ENCODE measurements at places on chromosomes 5 and 9.

- DNase-seq = no peak
These were observed 3.5 kb upstream of the NEK6 start for GRCh38 chr9:124254261-124254682.

DNA sequence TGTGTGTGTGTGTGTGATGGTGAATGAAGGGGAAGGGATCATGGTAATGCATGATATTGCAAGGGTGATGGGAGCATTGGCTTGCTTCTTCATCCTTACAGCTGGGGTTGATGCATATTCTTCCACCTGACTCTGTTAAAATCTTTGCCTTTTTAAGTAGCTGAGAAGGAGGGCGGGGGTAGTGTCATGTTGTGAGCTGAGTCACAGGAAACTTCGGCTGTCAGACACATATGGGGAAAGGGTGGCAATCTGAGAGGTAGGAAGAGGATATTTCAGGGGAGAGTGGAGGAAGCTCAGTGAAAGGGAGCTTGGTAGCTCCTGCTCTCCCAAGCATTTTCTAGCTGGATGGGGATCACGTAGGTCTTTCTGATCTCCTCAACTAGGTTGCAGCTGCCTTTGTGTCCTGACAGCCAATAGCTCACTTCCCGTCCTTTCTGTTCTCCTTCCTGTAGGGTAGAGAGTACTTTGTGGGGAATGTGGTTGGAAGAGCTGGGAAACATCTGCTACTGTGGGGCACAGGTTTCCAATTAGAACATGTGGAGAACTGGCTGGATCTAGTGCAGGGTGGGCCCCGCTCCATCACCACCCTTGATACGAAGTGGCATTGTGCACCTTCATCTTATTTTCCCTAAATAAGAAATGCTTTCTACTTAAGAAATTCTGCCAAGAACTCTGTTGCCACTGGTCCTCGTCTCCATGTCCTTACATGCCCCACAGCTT is 18.1 kb upstream of the CLK4 start:
- DNase-seq = no peak

DNA sequence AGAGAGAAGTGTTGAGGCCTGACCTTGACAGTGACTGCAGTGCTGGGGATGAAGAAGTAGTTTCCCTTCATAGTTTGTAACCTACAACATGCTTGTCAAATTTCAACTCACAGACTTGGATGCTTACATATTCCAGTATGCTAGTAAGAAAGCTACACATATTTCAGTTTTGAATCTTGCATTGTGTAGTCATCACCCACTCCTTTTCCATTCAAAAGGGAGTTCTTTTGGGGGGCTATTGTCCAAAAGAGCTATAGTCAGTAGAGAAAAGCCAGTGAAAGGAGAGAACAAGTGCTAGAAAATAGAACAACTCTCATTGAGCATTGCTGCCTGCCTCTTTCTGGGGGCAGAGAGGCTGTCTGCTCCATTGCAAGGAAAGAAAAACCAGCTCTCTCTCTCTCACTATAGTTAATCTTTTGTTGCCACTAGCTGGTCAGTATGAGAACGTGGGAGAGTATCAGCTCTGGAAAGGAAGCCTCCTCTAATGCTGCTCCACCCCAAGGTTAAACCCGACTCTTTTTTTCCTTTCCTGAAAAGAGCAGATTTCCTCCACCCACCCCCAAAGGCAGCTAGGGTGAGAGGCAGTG is 7.3 kb downstream of the ASTN2 start:
- no peak for DNase-seq

- no peak for DNase-seq
These were observed 379.9 kb upstream of the ACO1 start for GRCh38 chr9:32004431-32005076.

DNA sequence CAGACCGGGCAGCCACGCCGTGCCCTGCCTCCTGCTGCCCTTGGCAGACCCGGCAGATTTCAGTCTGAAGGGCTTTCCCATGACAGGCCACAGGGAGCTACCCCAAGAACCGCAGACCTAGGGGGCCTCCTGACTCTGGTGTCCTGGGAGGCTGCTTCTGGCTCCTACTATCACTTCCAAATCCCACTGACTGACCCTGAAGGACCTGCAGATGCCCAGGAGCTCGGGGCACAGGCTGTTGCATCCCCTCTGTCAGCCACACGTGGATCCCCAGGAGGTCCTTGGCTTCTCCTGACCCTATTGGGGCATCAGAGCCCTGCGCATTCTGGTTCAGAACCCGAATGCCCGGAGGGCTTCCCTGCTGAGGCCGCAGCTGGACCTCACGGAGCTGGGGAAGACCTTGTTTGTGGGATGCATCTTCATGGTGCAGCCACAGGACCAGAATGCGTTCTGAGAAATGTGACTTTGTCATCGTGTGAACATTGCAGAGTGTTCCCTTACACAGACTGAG is 81.3 kb upstream of the IRX4 start:
- no peak for DNase-seq

- DNase-seq = no peak
These were observed 16.1 kb upstream of the TMED7 start for GRCh38 chr5:115641948-115642347.

DNA sequence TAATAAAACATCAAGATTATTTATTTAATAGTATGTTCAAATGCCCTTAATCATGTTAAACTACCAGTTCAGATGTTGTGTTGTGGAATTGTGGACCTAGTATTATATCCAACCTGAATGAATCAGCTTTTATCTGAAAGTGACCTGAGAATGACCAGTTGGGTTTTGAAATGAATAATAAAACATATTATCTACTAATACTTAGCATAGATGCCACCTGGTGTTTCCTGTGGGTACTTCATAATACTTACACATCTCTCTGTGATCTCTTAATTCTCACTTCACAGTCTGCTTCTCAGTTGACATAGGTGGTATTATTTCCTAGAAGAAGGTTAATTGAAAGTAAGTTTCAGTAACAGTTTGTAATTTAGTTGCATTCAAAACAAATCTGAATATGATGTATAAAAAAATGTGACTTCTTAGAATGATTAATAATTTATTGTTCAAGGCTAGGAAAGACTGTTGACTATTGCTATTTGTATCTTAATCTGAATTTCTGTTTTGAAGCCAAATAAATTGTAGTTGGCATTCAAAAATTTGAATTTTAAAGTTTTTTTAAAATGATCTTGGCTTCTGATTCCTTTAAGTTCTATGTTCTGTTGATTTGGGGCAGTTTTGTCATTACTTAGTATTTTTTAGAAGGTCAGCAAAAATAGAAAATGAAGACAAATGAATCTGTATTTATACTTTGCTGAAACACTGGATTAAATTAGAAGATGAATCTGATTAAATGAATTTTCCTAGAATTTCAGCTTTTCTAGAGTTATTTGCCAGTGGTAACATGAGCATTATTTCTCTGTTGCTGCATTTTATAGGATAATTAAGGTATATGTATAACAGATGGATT is 48.2 kb downstream of the KIF2A start:
- peak; percentile 74 for DNase-seq

DNA sequence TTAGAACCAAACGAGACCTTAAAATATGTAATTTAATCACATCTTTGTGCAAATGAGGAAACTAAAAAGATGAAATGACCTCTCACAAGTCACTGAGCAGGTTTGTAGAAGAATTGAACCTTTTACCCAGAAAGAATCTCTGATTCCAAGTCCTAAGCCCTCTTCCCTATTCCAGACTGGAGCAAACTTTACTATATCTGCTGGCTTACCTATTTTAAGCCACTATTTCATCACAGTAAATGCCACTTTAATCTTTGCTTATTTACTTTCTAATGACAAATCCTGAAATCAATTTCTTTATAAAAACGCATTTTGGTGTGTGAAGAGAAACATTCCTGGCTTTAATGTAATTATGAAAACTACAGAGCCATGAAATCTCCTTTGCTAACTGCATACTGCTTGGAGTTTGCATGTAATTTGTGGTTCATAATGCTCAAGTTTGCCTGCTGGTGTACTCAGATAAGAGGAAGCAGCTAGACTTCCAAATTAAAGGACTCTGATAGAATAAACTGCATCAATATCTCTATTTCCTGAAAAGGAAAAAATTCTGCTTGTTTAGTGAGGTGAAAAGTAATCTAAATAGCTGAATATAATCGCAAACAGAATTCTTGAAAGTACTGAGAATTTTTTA is 121.2 kb downstream of the RAB3C start:
- no peak for DNase-seq

- no peak for DNase-seq
These were observed 71.5 kb downstream of the NR6A1 start for GRCh38 chr9:124699575-124699974.

GRCh38 chr9:87542141-87542540 is 44.5 kb downstream of the DAPK1 start:
- no peak for DNase-seq

DNA sequence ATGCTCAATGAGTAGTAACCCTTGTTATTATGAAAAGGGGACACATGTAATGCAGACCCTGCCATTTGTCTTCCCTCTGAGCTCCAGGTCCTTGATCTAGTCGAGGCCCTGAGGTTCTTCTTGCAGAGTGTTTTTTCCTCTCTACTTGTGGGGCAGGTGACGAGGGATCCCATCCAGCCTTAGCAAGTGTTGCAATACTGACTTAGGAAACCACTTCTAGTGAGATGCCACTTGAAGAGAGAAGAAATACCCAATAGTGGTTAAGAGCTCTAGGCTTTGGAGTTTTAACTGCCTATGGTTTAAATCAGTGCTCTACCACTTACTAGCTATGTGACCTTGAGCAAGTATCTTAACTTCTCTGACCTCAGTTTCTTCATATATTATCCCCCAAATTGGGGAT is 10.2 kb downstream of the PPARGC1B start:
- no peak for DNase-seq

GRCh38 chr9:108273988-108274387 is 581.8 kb downstream of the ACTL7B start:
- DNase-seq = no peak

- no peak for DNase-seq
These were observed 119.5 kb downstream of the COL23A1 start for GRCh38 chr5:178470760-178471025.

DNA sequence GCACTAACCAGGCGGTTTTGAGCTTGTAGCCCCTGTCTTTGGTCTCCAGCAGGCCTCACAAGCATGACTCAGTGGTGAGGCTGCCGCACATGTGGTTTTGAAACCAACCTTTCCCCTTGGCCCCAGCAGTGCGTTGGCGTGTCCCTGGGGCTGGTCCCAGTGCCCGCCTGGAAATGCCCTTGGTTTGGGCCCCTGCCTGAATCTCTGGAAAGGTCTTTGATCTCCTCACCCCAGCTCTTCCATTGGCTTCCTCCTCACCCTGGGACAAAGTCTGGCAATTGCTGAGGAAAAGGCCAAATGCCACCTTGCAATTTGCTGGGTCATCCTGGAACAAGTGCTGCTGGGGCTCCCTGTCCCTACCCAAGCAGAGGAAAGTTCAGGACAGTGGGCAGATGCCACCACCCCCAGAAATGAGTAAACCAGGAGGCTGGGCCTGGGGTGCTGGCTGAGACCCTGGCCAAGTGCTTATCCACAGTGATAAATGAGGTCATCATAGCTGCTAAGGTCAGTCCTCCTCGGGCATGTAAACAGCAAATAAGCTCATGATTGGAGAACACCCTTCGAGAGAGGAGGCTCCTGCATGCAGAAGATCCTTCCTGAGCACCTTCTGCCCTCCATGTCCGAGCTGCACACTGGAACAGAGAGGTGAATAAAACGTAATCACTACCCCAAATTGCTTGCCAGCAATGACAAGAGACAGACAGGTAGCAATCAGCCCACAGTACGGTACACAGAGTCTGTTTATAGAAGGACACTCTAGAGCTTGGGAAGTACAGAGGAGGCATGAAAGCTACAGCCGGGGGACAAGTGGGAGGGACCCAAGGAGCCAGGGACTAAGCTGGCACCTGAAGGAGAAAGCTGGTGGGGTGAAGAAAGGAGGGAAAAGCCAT is 98.9 kb upstream of the CPEB4 start:
- no peak for DNase-seq

DNA sequence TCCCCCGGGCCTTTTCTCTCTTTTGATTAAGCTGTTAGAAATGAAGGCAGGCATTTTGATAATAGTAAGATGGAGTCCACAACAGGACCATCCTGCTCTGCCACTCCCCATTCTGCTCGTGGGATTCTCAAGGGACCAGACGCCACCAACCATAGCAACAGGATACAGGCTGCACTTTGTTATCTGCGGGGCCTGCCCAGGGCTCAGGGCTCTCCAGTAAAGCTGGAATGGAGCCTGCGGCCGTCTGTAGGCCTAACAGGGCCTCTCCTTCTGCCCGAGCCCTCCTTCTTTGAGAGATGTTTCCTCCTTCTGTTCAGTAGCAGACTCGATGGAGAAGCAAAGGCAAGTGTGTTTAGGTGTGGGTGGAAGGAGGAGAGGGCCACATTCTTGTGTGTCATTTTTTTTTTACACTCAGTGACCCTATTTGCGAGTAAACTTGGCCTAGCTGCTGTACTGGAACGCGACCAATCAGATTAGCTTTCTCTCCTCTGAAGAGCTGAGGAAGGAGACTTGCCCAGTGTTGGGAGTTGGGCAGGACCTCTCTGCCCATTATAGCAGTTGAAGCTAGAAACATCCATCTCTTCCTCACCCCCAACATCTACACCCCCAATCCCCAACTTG is 8.9 kb upstream of the EPB41L4B start:
- no peak for DNase-seq

- DNase-seq = no peak
These were observed 18.5 kb downstream of the TMEM245 start for GRCh38 chr9:109101202-109101595.

GRCh38 chr5:71905834-71906711 is 187.0 kb downstream of the CARTPT start:
- DNase-seq = peak; percentile 0

- no peak for DNase-seq
These were observed 78.6 kb downstream of the ANXA1 start for GRCh38 chr9:73230251-73230650.

DNA sequence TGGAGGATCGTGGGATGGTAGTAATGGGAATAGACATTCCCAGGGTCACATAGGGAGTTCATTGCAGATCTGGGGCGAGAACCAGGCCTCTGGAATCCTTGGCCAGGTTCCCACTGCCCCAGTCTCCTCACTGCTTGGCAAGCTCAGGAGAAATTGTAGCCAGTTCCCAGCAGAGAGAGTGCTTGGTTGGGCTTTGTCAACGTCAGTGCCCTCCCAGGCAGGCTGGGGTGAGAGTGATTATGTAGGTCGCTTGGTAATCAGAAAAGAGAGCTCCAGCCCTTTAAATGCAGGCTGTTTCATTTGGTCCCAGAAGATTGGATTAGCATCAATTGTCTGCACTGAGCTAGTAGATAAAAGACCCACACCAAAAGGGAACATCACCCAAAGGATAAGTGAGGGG is 51.8 kb upstream of the GALNT10 start:
- no peak for DNase-seq

Measured in hematopoietic multipotent progenitor cell (in vitro differentiated cells).